Fibroblast of skin of right biceps (primary cell): ENCODE measurements at places on chromosomes 1 and 21.

DNA sequence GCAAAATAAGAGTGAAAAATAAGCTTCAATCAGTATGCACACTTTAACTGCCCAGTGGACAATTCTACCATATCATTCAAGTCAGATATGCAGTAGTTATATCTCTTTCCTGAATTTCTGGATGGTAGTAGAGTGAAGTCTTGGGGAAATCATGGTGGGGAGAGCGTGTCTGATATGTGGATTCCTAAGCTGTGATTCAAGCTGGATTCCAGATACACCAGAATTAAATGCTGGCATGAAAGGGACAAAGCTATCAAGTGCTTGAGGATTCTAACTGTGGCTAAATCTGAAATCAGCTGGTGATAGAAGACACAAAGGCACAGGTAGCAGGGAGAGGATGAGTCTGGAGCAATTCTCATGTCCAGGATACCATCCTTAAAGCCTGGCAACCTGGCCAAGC, 323.5 kb downstream of the DUSP10 start:
- peak; percentile 73 for DNase-seq

GRCh38 chr1:21307210-21307609, 16.9 kb upstream of the ECE1 start:
- no peak for DNase-seq

- DNase-seq, result no peak
Measured at GRCh38 chr1:147635342-147635741, 35.0 kb downstream of the ACP6 start.

- DNase-seq, result peak; percentile 28
Measured at GRCh38 chr1:65149351-65150107, 1.5 kb downstream of the AK4 start.

DNA sequence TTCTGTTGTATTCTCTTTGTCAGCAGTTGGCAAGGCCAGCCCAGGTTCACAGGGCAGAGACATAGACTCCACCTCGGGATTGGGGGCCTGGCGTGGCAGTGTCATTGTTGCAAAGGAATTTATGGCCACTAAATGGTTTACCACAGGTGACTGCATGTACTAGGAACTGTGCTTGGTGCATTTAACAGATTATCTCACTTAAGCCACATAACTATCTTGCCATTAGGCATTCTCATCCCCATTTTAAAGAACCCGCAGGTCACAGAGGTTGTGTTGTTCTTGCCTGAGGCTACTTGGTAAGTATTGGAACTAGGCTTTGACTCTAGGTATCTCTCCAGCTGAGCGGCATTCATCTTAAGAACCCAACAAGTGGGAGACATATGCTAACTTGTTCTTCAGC, 9.7 kb downstream of the TLCD4 start:
- DNase-seq, result no peak

DNA sequence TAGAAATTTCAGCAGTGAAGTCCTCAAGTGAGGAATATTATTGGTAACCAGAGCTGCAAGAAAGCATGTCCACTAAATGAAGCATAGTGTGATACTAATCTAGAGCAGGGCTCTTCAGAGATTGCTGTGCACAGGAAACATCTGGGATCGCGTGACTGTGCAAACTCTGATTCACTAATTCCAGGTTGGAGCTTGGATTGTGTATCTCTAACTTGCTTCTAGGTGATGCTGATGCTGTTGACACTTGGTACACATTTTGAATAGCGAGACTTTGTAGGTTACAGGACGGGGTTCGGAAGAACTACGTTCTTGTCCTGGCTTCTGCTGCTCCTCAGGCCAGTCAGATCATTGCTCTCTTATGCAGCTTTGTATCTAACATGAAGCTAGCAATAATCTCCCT, 66.5 kb downstream of the PRRX1 start:
- DNase-seq, result peak; percentile 83

- DNase-seq, result no peak
Measured at GRCh38 chr1:168146160-168146539, 9.4 kb upstream of the GPR161 start.

GRCh38 chr1:108129999-108130398, 70.1 kb downstream of the SLC25A24 start:
- DNase-seq, result no peak

DNA sequence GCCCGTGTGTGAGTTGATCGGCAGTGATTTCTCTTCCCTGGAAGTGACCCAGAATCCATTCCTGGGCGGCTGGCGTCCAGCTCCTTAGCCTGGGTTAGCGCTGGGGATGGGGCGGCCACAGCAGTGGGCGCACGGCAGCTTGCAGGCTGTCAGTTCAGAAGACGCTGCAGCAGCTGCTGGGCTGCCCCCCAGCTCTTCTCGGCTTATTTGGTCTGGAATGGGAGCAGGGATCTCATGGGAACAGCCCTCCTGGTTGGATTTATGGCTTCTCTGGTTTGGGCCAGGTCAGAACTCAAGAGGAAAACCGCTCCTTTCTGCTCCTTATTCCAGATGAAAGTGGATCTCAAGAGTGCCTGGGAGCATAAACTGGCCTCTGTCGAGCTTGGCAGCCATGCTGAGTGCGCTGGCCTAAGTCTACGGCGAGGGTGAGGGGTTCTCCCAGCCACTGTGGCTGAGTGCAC, 148.2 kb downstream of the PRDM16 start:
- DNase-seq, result no peak

DNA sequence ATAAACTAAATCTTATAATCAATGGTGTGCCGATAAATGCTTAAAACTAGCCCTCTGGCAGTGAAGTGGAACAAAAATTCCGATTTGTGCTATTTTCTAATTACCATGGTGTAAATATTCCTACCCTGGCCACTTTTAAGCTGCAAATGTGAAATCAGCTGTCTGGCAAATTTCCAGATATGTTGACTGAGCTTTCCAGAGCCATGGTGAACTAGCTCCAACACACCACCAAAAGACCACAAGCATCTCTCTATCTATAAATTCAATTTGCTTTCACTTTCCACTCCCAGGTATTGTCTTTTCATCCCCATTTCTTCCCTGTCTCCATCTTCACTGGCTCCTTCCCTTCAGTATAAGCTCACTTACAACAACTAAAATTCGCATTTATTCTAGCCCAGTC, 152.3 kb upstream of the RGS18 start:
- DNase-seq, result peak; percentile 7

DNA sequence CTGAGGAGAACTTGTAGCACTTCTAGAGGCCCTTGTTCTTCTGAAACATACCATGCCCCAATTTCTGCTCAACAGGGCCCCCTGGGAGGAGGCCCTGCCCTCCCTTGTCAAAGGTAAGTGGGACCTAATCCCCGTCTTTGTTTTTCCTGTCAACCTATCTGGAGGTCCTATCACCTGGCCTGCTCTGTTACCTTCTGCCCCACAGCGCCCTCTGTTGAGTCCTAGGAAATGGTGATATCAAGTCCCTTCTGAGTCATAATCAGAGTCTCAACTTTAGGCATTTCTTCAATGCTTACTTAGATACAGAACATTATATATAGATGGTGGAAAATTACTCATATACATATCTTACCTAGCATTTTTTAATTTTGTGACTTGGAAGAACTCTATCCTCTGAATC, 28.2 kb upstream of the FCRL4 start:
- no peak for DNase-seq

DNA sequence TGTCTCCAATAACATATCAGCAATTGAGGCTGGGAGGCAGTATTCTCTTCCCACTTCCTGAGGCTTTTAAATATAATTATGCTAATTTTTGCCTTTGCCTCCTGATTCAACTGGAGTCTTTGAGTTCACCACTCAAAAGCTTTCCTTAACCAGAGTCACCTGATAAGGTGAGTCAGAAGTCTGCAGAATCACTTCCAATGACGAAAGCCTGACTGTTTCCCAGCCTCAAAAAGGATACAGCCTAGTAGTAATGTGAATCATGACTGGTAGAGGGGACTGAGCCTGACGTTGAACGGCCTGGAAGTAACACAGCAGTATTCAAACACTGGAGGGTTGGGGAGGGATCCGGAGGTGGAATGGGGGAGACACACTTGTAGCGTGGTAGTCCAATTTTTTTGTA, 10.4 kb upstream of the MRPL9 start:
- no peak for DNase-seq

DNA sequence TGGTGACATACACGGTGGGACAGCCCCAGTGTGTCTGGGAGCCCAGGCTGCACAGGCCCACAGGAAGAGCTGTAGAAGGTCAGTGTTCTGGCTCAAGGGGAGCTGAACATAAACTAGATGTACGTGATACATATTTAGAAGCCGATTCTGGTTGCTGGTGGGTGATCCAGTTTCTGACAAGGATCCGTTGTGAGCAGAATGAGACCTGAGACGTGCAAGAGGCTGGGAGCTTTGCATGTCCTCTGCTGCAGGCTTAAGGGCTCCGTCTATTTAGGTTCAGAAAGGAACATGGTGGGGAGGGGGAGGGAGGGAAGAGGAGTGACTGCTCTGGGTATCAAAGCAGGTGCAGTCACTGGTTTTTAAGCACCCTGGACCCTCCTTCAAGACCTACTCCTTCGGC, 18.6 kb downstream of the LRRC38 start:
- no peak for DNase-seq

DNA sequence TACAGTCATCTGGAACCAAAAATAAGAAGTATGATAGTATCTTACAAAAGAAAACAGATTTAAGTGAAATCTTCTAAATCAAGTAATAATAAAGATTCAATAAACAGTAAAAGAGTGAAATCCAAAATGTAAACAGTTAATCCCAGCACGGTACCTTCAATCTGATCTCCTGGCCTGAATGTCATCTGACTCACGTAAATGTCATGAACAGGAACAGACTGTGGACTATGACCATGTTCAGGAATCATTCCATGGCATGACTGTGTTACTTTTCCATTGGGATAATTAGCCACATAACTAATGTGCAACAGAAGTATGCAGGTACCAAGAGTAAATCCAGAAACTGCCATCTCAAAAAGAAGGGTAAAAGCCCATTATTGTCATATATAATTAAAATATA, 18.0 kb downstream of the FRRS1 start:
- DNase-seq, result no peak

GRCh38 chr1:156129687-156130577, 15.4 kb downstream of the LMNA start:
- peak; percentile 98 for DNase-seq

DNA sequence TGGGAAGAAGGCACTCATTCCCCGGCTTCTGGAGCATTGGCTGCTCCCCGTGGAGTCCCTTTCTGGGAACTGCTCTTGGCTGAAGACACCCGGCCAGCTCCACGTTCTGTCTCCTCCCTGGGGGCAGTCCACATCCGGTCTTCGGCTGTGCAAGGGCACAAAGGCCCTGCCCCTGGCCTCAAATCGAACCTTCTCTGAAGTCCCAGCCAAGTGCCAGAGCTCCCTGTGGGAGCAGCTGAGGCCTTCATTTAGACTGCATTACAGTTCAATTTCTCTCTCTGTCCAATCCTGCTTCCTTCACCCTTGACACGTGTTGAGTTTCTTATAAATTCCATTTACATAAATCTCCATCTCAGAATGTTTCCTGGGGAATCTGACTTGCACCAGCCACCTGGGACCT, 132.9 kb upstream of the POU3F1 start:
- DNase-seq, result no peak

- DNase-seq, result peak; percentile 42
Measured at GRCh38 chr1:156860113-156860627, 495 bp upstream of the NTRK1 start.

GRCh38 chr1:160996178-160996577, 24.8 kb downstream of the F11R start:
- peak; percentile 59 for DNase-seq

- no peak for DNase-seq
Measured at GRCh38 chr1:87806379-87807094, 477.9 kb downstream of the LMO4 start.

DNA sequence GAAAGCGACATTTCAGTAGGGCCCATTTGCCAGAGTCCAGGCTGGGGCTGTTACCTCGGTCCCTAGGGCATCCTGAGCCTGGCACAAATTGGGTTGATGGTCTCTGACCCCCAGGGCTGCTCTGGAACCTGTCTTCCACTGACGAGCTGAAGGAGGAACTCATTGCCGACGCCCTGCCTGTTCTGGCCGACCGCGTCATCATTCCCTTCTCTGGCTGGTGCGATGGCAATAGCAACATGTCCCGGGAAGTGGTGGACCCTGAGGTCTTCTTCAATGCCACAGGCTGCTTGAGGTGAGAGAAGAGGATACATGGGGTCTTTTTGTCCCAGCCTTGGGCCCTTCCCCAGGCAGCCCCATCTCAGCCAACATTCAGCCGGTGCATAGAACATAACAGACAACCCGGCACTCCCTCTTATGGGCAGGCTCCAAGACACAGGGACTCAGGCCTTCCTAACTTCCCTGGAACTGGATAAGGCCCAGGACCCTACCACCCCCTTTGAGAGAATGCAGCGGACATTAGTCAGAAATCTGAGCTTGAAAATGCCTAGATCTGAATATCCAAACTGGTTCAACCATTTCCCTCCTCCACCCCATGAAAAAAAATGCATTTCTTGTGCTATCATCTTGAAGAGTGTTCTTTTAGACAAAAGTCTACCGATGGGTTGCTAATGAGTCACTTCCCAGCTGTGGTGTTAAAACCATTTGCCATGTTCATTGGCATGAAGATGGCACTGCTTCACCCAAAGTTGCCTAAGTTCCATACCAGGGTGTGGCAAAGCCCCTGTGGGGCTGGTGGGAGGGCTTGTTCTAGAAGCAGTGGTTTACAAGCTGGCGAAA, 35.4 kb downstream of the PKP1 start:
- DNase-seq, result no peak

DNA sequence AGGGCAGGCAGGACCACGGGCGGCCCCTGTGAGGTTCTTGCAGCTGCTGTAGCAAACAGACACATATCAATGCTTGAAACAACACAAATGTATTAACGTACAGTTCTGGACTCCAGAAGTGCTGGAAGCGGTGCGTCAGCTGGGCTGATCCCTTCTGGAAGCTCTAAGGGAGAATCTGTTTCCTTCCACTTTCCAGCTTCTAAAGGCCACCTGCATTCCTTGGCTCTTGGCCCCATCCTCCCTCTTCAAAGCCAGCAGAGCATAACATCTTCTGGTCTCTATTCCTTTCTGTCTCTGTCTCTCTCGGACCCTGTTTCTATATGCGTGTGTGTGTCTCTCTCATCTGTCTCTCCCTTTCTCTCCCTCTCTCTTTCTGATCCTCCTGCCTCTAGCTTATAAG, 102.3 kb downstream of the SPSB1 start:
- DNase-seq, result no peak

GRCh38 chr1:244067893-244068292, 16.8 kb downstream of the ZBTB18 start:
- peak; percentile 37 for DNase-seq

DNA sequence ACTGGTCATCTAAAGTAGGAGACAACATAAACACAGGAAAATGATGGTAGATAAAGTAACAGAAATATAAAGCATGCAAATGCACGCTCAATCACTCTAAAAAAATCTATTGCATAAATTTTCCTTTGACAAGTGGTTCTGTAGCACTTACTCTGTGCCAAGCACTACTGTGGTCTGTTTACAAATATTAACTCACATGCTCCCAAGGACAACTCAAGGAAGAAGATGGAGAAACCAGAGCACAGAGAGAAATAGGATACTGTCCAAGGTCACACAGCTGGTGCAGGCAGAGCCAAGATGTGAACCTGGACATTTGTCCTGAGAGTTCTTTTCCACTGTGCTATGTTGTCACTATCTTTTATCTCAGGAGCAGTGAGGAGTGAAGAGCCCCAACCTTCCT, 105.2 kb downstream of the PAPPA2 start:
- DNase-seq, result no peak

- DNase-seq, result no peak
Measured at GRCh38 chr1:210901981-210902770, 231.8 kb downstream of the KCNH1 start.
